ENCODE measurements at places on chromosomes 5 and 9.

GRCh38 chr9:137530331-137530730, 19.9 kb downstream of the PNPLA7 start:
- no peak for DNase-seq

DNA sequence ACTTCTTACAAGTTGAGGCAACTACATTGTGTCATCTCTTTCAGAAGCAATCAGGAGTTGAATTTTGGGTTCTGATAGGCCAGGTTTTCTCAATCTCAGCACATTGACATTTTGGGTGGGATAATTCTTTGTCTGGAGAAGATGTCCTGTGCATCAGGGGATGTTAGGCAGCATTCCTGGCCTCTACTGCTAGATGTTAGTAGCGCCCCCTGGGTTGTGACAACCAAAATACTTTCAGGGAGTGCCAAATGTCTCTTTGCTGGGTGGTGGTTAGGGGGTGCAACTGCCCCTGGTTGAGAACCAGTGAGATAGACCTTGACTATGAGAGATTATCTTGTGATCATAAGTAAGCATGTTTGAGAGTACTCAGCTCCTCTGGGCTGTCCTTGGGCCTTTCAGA, 164.3 kb upstream of the KLF9 start:
- no peak for DNase-seq

- DNase-seq, result no peak
Measured at GRCh38 chr9:88064554-88064953, 73.7 kb downstream of the SPATA31C2 start.

GRCh38 chr5:173915310-173916014, 27.3 kb downstream of the CPEB4 start:
- no peak for DNase-seq

GRCh38 chr5:88964831-88965230, 81.8 kb upstream of the MEF2C start:
- DNase-seq, result no peak

DNA sequence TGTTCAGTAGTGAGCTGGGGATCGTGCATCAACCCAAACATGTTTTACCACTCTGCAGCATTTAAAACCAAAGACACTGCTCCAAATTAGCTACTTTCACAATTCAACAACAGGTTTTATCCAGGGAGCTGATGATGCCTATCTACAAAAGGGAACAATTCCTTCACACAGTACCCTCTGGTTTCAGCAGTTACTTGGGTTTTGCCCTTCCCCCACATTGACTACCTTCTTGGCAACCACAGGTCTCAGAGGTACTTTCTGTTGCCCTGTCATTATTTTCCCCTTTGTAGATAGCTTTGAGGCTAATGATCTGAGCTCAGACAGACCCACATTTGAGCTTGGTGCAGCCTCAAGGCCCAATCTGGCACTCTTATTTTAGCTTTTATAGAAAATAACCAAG, 96.1 kb downstream of the WDR41 start:
- no peak for DNase-seq

DNA sequence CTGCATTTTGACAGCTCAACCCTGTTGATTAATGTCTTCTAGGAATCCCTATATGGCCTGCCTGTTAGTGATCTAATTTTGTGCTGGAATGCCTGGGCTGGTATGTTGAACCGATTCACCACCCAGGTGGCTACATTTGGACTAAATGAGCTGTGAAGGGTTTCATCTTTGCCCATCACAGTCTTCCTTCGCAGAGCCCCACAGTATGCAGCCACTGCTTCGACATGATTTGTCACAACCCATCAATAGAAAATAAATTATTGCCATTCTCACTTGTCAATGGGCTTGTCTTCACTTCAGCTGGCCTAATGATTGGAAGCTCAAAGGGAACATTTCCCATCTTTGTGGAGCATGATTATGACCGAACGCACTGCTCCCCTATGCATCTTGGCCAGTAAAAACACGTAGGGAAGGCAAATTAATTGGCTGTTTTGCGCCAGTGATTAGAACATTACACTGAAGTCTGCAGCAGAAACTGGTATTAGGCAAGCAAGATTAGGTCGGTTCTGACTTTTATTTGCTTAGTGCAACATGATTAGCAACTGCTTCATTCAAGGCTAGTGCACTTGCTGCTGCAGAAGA, 408.5 kb downstream of the KIAA0825 start:
- DNase-seq, result no peak

- DNase-seq, result no peak
Measured at GRCh38 chr9:80177949-80178480, 606.2 kb downstream of the TLE4 start.

- peak; percentile 26 for DNase-seq
Measured at GRCh38 chr5:10333154-10334006, 20.1 kb upstream of the MARCHF6 start.

- no peak for DNase-seq
Measured at GRCh38 chr5:139669662-139670368, 21.7 kb downstream of the CXXC5 start.

GRCh38 chr9:935348-935965, 41.0 kb upstream of the DMRT3 start:
- DNase-seq, result no peak

DNA sequence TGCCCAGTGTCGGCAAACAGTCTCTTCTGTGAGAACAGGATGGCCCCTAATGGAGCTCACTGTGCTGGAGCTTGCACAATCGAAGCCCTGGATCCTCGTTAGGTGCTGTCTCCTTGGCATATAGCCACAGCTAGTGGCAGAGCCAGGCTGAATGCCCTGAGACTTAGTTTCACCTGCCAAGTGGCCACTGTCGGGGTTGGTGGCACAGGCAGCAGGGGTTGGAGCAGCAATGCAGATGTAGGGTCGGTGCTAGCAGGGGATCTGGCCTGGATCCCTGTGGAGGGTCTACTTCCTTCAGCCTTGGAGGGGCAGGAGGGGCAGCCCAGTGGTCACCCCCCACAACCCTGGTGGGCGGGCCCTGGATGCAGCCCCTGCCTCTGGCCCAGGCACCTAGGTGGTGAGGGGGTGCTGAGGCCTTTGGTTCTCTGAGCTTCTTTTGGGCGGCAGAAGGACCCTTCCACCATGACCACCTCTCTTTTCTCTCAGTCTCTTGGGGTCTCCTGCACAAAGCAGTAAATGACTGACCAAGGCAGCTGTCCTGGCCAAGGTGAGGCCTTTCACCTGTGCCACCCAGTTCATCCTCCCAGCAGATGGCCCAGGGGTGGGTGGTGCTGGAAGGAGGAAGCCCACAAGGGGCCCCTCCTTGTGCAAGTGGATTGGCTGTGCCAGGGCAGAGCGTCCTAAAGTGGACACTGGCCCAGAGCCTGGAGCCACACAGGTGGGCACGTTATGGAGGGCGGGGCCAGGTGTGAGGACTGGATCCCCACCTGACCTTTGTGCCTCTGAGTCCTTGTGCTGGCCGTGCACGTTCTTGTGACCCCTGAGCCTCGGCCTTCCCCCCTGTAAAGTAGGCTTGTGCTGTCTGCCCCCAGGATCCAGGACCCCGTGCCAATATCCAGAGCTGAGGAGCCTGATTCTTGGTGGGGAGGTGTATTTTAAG, 44.8 kb downstream of the PHF2 start:
- DNase-seq, result no peak

GRCh38 chr9:2595973-2596372, 25.6 kb upstream of the VLDLR start:
- no peak for DNase-seq

DNA sequence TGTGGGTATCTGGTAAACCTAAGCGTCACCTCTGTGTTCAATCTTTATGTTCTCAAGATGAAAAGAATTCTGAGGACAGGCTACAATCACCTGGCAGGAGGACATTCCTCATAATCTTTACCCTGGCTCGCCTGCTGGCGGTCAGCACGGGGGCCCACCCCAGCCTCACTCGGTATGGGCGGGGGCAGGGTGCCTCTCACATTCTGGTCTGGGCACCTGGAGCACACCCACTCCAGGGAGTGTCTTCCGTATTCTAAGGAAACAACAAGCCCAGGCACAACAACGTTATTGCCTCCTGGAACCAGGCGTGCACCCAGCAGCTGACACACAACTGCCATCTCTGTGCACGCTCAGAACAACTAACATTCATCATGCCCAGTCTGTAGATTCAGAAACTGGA, 179.8 kb downstream of the ROR2 start:
- DNase-seq, result no peak

GRCh38 chr5:34996261-34996660, 51.5 kb downstream of the AGXT2 start:
- DNase-seq, result no peak

DNA sequence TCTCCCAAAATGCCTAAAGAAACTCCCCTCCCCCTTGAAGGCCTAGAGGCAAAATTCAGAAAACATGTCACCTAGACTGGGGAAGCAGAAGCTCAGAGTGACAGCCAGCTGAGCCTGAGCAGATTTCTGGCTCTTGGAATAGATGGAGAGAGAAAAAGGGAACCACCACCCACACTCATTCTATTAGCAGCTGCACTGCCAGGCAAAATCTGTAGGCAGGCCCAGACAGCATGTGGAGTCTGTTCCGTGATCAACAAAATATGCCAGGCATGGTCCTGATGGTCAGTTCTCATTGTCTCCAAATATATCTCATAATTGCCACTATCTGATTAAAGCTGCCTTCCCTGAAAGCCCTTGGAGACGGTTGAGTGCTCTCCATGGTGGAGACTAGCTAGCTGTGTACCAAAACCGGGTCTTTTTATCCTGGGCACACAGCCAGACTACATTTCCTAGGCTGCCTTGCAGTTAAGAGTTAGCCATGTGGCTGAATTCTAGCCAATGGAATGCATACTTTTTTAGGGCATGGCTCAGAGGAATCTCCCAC, 131.7 kb upstream of the GPR151 start:
- DNase-seq, result no peak

DNA sequence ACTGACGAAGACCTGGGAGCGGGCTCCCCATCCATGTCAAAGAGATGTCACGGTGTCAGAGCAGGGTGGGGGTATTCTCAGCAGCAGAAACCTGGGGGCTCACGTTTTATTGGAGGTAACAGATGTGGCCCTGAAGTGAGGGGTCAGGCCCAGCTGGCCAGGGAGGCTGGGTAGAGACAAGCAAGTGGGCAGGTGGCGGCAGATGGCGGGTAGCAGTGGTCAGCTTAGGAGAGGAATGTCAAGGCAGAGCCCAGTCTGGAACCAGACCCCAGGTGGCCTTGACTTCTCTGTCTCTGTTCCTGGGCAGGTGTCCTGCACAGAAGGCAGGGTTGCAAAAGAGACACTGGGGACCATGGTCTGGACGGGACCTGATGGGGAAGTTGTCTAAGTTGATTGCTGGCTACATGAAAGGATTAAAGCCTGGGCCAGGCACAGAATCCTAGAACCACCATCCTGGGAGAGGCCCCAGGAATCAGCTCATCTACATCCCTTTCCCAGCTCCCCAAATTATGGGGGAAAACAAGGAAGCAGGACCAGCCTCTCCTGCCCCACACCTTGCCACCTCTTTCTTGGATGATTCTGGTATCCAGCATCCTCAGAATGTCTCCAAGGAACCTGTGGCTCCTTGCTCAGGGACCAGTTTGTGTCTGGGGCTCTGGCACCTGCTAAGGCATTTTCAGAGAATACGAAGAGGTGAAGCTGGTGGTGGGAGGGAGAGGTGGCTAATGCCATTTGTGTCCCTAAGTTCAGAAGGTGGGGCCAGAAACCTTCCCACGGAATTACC, 72.5 kb downstream of the AMBP start:
- no peak for DNase-seq

- DNase-seq, result no peak
Measured at GRCh38 chr5:543351-543750, 19.1 kb upstream of the SLC9A3 start.

- no peak for DNase-seq
Measured at GRCh38 chr5:112718344-112718743, 19.3 kb upstream of the APC start.

- no peak for DNase-seq
Measured at GRCh38 chr5:93359296-93359959, 221.6 kb downstream of the NR2F1-AS1 start.

DNA sequence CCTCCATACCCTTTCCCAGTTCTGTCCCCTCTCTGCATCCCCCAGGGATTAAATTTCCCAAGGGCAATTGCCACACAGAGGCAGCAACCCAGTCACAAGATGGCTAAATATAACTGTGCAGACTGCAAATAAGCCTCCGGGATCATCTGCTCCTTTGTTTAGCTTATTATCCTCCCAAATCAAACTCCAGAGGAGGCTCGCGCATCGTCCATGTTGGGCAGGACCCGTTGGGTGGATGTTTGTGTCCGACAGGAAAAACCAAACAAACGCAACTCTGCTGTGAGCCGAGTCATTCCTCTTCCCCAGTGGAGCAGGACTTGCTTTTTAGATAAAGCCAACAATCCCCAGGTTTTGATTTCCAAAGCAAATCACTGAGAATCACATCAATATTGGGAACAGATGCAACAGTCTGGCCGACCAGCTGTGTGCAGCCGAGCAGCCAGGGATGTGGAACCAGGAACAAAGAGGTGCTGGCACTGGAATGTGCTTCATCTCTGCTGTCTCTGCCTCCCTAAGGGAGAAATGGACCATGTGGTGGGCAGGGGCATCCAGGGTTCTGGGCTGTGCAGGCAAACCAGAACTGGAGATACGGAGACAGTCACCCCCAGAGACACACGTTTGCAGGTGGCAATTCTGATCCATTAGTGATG, 89.8 kb downstream of the PTTG1 start:
- DNase-seq, result no peak

DNA sequence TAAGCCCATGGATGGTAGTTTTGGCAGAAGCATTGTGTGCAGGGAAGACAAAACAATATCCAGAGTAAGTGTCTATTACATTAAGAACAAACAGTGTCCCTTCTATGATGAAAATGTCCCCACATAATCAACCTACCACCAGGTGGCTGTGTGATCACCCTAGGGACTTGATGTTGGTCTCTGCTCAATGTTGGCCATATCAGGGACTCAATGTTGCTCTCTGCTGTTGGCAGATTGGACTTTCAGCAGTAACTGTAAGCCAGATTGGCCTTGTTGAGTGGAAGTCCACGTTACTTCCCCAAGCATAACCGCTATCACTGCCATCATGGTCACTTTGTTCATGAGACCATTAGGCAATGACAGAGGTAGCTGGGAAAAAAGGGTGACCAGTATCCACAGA, 52.8 kb upstream of the PRSS3 start:
- DNase-seq, result no peak

DNA sequence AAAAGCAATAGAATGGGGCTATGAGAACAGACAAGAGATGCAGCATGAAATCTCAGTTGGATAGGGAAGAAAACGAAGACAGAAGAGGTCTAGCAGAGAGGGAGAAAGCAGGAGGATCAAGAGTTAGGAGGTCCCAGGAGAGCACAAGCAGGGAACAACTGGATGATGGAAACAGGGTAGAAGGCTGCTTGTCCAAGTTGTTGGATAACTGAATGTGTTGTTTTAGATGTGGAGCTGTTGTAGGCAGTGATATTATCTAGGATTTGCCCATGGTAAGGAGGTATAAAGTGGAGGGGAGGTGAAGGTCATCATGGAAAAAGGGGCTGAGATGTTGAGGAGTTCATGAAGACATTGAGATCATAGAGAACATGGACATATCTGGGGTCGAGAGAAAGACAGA, 12.4 kb upstream of the RHOBTB3 start:
- no peak for DNase-seq

All from GM06990 (cell line).